Adrenal gland (tissue), 19 donors: ENCODE measurements at places on chromosomes 4 and X. TPM values are rescaled to one million over a fixed set of nuclear protein-coding genes. Genes with fewer than 3 reads are reported as not detected.

GRCh38 chr4:184475096-184475461 lies 729 bp upstream of the IRF2 start:
- peaks cover 53% of the 10 kb centered on the region for H3K4me1 ChIP-seq
- no peaks in the 10 kb centered on the region for H3K36me3 ChIP-seq
- DNase-seq, result peak; percentile 54
- peak overlapping the region; percentile 78 for H3K4me3 ChIP-seq

MAGEA10 gene
- total RNA-seq, result not detected

GRCh38 chrX:35890699-35891098 lies 28.8 kb upstream of the CFAP47 start:
- peak; percentile 52 for DNase-seq
- H3K27ac ChIP-seq, result no peak overlapping the region
- H3K4me3 ChIP-seq, result no peak overlapping the region
- H3K36me3 ChIP-seq, result no peaks in the 10 kb centered on the region
- peaks cover 4% of the 10 kb centered on the region for H3K27me3 ChIP-seq
- no peaks in the 10 kb centered on the region for H3K4me1 ChIP-seq

- no peak overlapping the region for H3K4me3 ChIP-seq
- H3K27me3 ChIP-seq, result no peaks in the 10 kb centered on the region
- no peak overlapping the region for H3K27ac ChIP-seq
These were observed 29.6 kb downstream of the CLCN4 start for GRCh38 chrX:10186355-10186754.

- no peaks in the 10 kb centered on the region for H3K36me3 ChIP-seq
- H3K4me3 ChIP-seq, result no peak overlapping the region
- no peaks in the 10 kb centered on the region for H3K4me1 ChIP-seq
- DNase-seq, result peak; percentile 41
- no peaks in the 10 kb centered on the region for H3K27me3 ChIP-seq
These were observed 8.6 kb upstream of the ARHGAP10 start for GRCh38 chr4:147723326-147723725.

DNA sequence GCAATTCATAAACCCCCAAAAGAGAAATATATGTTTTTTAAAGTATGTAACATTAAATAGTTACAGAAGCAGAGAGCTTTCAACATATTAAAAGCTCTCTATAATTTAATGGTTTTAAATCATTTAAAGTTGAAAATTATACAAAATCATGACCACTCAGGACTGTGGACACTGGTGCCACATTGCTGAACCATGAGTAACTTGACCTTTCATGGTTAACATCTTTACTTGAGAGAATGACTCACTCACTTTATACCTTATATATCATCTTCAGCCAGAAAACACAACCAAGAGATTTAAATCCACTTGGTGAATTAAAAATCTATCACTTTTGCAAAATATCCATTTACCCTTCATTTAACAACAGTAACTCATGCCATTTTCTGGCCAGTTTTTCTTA lies 584.3 kb upstream of the SMIM31 start:
- H3K4me1 ChIP-seq, result no peaks in the 10 kb centered on the region
- DNase-seq, result no peak
- H3K27me3 ChIP-seq, result no peaks in the 10 kb centered on the region
- no peak overlapping the region for H3K4me3 ChIP-seq
- no peak overlapping the region for H3K27ac ChIP-seq

USP46 gene
- 21.0 TPM for total RNA-seq

- peaks cover 13% of the 10 kb centered on the region for H3K4me1 ChIP-seq
- H3K36me3 ChIP-seq, result no peaks in the 10 kb centered on the region
- no peak for DNase-seq
- no peak overlapping the region for H3K4me3 ChIP-seq
These were observed 129.4 kb upstream of the SH3RF1 start for GRCh38 chr4:169399976-169400767.

ART3 gene
- total RNA-seq, result not detected

- no peaks in the 10 kb centered on the region for H3K27me3 ChIP-seq
- no peak overlapping the region for H3K4me3 ChIP-seq
- no peaks in the 10 kb centered on the region for H3K36me3 ChIP-seq
These were observed 131.6 kb upstream of the MED14 start for GRCh38 chrX:40866893-40867292.

NAA11 gene
- total RNA-seq, result not detected

DNA sequence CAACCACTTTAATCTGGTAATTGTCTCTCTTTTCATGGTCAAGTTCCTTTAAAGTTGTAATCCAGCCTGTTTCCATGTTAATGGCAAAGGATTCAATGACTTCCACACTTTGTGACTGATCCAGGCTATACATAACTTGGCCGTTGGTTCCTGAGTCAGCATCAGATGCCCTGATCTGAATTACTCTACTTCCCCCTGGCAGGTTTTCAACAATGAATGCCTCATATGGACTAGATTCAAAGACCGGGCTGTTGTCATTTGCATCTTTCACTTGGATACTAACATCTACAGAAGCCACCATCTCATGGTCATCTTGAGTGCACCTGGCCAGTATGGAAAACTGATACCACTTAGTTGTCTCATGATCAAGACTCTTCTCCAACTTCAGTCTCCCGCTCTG lies 62.6 kb upstream of the MTNR1A start:
- H3K4me3 ChIP-seq, result no peak overlapping the region
- H3K27ac ChIP-seq, result no peak overlapping the region
- H3K4me1 ChIP-seq, result no peaks in the 10 kb centered on the region
- no peak for DNase-seq
- H3K27me3 ChIP-seq, result no peaks in the 10 kb centered on the region
- H3K36me3 ChIP-seq, result no peaks in the 10 kb centered on the region

DNA sequence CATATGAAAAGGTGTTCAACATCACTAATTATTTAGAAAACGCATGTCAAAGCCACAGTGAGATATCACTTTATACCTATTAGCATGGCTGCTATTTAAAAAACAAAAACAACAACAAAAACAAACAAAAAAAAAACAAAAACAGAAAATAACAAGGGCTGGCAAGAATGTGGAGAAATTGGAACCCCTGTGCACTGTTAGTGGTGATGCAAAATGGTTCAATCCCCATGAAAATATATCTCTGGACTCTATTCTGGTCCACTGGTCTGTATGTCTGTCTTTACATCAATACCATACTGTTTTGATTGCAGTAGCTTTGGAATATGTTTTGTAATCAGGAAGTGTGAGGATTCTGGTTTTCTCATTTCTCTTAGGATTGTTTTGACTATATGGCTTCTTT lies 43.6 kb upstream of the SPP1 start:
- no peaks in the 10 kb centered on the region for H3K27me3 ChIP-seq
- no peaks in the 10 kb centered on the region for H3K36me3 ChIP-seq
- no peak overlapping the region for H3K4me3 ChIP-seq
- no peak for DNase-seq
- H3K4me1 ChIP-seq, result no peaks in the 10 kb centered on the region

- H3K27me3 ChIP-seq, result no peaks in the 10 kb centered on the region
- no peaks in the 10 kb centered on the region for H3K36me3 ChIP-seq
- H3K4me3 ChIP-seq, result peak overlapping the region; percentile 86
- H3K27ac ChIP-seq, result no peak overlapping the region
- H3K4me1 ChIP-seq, result peaks cover 35% of the 10 kb centered on the region
These were observed 2.4 kb upstream of the STIM2 start for GRCh38 chr4:26858035-26858918.

- no peaks in the 10 kb centered on the region for H3K4me1 ChIP-seq
- DNase-seq, result no peak
- H3K27me3 ChIP-seq, result peaks cover 4% of the 10 kb centered on the region
- H3K36me3 ChIP-seq, result no peaks in the 10 kb centered on the region
- no peak overlapping the region for H3K4me3 ChIP-seq
These were observed 199.7 kb downstream of the HS6ST2 start for GRCh38 chrX:132758759-132759158.

- no peaks in the 10 kb centered on the region for H3K36me3 ChIP-seq
- no peak overlapping the region for H3K4me3 ChIP-seq
- DNase-seq, result no peak
- H3K27ac ChIP-seq, result no peak overlapping the region
These were observed 21.3 kb upstream of the CBR4 start for GRCh38 chr4:169031392-169031791.

AASDH gene
- total RNA-seq, result 22.2 TPM

- H3K4me3 ChIP-seq, result no peak overlapping the region
- H3K27me3 ChIP-seq, result no peaks in the 10 kb centered on the region
- H3K4me1 ChIP-seq, result no peaks in the 10 kb centered on the region
These were observed 103.0 kb upstream of the TAPT1 start for GRCh38 chr4:16329125-16329796.

PLAC1 gene
- total RNA-seq, result not detected

GRCh38 chr4:182240161-182241130 lies 2.8 kb upstream of the TENM3 start:
- H3K27me3 ChIP-seq, result no peaks in the 10 kb centered on the region
- H3K4me3 ChIP-seq, result no peak overlapping the region
- peaks cover 4% of the 10 kb centered on the region for H3K4me1 ChIP-seq
- H3K36me3 ChIP-seq, result no peaks in the 10 kb centered on the region
- no peak for DNase-seq

DNA sequence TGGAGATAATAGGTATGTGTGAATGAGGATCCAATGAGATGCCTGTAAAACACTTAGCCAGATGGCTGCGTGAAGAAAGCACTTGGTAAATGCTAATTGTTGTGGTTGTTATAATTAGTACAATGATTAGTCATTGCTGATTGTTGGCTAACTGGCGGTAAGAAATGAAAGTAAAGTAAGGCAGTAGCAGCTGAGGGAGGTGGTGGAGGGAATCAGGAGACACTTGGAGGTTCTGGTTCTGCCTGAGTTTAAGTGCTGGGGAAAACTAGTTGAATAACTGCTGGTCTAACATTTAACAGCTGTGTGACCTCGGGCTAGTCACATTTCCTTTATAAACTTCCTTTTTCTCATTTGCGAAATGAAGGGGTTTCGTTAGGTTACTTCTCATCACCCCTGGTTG lies 30.9 kb downstream of the CD38 start:
- peak overlapping the region; percentile 50 for H3K27ac ChIP-seq
- H3K36me3 ChIP-seq, result no peaks in the 10 kb centered on the region
- H3K4me3 ChIP-seq, result no peak overlapping the region
- no peaks in the 10 kb centered on the region for H3K27me3 ChIP-seq

- H3K4me3 ChIP-seq, result no peak overlapping the region
- DNase-seq, result no peak
- no peaks in the 10 kb centered on the region for H3K27me3 ChIP-seq
- H3K27ac ChIP-seq, result no peak overlapping the region
These were observed 55.3 kb upstream of the NOCT start for GRCh38 chr4:138960175-138960710.

ARAP2 gene
- 10.8 TPM for total RNA-seq

MAGEA6 gene
- 0.31 TPM for total RNA-seq

GRCh38 chr4:20087522-20087911 lies 164.2 kb upstream of the SLIT2 start:
- H3K4me1 ChIP-seq, result no peaks in the 10 kb centered on the region
- no peak overlapping the region for H3K4me3 ChIP-seq
- DNase-seq, result no peak
- no peaks in the 10 kb centered on the region for H3K27me3 ChIP-seq
